ENCODE measurements at places on chromosomes 5 and 9. TPM values are rescaled to one million over a fixed set of nuclear protein-coding genes. Genes with fewer than 3 reads are reported as not detected.

GRCh38 chr5:151315998-151316597, 12.5 kb upstream of the SLC36A3 start:
- peak; percentile 73 for DNase-seq

GRCh38 chr5:113029614-113030013, 53.0 kb downstream of the DCP2 start:
- DNase-seq, result no peak

- peak; percentile 93 for DNase-seq
These were observed at the start of gene PFDN1 for GRCh38 chr5:140302786-140303639. Gene PFDN1, minus strand, starts transcription at chr5:140303101. Its CDS starts 28 bp downstream, at chr5:140303073.

DNA sequence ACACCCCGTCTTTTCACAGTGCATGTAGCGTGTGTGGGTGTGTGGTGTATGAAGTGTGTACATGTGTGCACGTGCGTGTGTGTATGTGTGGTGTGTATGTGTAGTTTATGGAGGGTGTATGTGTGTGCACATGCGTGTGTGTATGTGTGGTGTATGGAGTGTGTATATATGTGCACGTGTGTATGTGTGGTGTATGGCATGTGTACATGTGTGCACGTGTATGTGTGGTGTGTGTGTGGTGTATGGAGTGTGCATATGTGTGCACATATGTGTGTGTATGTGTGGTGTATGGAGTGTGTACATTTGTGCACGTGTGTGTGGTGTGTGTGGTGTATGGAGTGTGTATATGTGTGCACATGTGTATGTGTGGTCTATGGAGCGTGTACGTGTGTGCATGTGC, 13.2 kb downstream of the MYMK start:
- no peak for DNase-seq

GRCh38 chr9:26375448-26375847, 517.2 kb downstream of the CAAP1 start:
- no peak for DNase-seq

Gene TOR4A
- polyA plus RNA-seq, result 3.9 TPM

- no peak for DNase-seq
These were observed 204.8 kb downstream of the SPATA31A6 start for GRCh38 chr9:42388146-42388690.

DNA sequence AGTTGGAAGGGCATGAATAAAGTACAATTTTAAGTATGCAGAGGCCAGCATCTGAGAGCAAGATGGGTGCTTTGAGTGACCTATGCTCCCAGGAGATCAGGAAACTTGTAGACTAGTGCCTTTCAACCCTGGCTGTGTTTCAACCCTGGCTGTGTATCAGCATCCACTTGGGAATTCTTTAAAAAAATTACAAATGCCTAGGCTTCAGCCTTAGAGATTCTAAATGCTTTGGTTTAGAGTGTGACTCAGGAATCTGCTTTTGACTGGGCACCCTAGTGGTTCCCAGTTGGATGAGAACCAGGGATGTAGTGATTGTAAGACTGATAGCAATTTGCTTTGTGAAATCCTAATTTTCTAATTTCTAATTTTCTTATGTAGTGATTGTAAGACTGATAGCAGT, 65.6 kb downstream of the RALGPS1 start:
- no peak for DNase-seq

DNA sequence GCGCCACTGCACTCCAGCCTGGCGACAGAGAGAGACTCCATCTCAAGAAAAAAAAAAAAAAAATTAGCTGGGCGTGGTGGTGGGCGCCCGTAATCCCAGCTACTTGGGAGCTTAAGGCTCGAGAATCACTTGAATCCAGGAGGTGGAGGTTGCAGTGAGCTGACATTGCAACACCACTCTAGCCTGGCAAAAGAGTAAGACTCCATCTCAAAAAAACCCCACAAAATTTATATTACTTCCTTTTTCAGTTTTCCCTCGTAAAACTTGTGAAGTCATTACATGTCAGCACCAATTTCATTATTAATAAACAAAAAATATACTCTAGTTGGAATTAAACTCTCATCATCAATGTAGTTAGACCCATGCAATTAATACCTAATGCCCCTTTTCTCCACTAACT, 43.9 kb downstream of the SHLD3 start:
- DNase-seq, result no peak

DNA sequence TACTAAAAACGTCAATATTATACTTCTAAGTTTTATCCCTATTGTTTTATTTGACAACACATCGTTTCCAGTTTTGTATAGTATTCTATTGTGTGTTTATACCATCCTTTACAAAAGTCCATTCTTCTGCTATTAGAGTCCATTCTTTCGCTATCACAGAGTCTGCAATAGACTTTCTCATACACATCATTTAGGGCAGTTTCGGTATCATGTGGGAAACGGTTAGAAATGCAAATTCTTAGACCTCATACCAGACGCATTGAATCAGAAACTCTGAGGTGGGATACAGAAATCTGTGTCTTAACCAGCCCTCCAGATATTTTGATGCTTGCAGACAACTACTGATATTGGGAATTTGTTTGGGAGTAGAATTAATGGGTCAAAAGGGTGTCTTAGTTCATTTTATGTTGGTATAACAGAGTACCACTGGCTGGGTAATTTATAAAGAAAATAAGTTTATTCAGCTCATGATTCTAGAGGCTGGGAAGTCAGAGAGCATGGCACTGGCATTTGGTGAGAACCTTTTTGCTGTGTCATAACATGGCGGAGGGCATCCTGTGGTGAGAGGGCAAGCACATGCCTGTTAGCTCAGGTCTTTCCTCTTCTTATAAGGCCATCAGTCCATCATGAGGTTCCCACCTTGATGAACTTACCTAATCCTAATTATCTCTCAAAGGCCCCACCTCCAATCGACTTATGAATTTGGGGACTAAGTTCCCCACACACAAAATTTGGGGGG, 21.1 kb downstream of the CARTPT start:
- DNase-seq, result no peak

GRCh38 chr9:119416793-119417192, 47.6 kb upstream of the BRINP1 start:
- DNase-seq, result no peak

- no peak for DNase-seq
These were observed 46.9 kb downstream of the ACTBL2 start for GRCh38 chr5:57435701-57436134.

Gene NOP16
- polyA plus RNA-seq, result 27.2 TPM

- no peak for DNase-seq
These were observed 317.2 kb upstream of the GRAMD2B start for GRCh38 chr5:126106029-126106428.

Gene TMC1
- polyA plus RNA-seq, result not detected

- DNase-seq, result no peak
These were observed 545.0 kb downstream of the MTRR start for GRCh38 chr5:8413975-8414374.

Gene GCNT4
- 0.15 TPM for polyA plus RNA-seq

- no peak for DNase-seq
These were observed 169.0 kb downstream of the SYK start for GRCh38 chr9:90970608-90971007.

DNA sequence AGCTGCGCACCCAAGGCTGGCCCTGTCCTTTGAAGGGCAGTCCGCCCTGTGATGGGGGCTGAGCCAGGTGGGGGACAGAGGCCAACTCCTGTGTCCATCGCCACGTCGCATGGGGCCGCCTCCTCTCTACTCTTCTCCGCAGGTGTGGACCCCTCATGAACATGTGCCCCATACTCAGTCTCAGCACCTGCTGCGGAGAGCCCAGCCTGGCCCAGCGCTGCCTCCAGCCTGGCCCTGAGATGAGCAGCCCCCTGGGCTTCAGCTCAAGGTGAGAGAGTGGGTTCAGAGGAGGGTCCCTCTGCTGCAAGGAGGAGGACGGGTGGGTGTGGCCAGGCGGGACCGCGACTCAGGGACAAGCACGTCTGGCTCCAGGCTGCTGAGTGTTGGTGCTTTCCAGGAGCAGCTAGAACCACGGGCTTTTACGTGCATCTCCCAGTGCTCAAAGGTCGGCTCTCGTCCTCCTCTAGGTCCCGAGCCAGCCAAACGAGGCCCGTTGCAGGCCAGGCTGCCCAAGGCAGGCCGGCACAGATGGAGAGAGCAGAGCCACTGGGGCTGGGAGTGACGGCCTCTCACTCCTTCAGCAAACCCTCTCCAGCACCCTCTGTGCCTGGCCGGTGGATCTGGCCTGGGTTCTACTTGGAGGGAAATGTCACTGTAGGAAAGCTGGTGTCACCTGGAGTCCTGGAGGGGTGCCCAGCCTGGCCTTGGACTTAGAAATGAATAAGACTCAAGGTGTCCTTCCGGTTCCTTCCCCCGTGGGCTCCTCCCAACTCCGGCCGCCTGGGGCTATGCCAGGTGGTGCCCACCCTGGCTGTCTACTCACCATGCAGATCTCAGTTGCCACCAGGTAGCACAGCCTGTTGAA, 48.9 kb upstream of the RNF130 start:
- no peak for DNase-seq

DNA sequence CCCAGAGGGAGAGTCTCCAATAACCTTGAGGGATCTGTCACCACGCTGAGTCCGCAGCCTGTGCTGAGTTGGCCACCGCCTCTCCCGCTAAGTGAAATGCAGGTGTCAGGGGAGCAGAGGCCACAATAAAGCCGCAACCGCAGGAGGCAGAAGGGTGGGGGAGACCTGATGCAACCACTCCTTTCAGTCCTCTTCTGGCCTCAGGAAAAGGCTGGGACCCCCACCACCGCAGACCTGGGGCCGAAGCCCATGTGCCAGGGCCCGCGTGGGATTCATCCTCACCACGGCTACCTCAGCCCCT, 576 bp downstream of the MAP1B start:
- no peak for DNase-seq

Gene CDKN2B-AS1
- polyA plus RNA-seq, result 0.19 TPM

DNA sequence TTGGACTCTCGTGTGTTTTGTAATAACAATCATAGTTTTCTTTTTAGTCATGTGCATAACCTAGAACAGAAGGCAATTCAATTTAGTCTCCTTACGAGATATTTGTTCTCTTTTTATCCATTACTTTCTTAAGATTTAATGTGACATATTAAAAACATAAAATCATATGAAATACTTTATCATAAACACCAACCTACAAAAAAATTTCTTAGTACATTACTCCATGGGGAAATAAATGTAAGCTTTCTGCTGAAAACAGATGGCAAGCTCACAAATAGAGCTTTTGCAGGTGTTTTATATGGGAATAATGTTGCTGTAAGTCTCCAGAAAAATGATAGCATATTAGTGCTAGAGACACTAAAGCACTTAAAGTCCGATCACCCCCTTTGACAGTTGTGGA, 1035.2 kb upstream of the ARRDC3 start:
- no peak for DNase-seq

DNA sequence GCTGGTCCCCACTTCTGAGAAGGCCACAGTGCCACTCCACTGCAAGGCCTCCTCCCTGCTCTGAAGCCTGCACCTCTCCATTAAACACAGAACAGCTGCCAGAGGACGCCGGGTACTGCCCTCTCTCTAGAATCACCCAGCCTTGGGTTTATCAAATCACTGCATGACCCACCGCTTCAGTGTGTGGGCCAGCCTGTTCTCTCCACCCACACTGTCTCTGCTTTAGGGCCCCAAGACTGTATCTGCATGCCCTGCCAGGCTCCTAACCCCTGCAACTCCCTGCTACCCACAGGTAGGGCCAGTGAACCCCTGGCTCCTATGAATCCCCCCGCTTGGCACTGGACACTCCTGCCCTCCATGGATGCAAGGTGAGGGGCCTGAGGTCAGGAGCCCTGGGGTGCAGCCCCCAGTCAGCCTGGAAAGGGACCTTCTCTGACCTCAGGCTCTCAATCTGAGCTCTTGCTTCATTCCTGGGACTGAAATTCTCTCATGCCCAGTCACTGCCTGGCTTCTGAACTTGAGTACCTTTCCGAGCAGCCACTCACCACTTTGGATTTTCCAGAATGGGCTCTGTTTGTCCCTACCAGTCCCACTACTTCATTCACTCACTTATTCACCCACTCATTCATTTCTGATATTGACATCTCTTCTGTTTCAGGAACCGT, 206.3 kb downstream of the GABBR2 start:
- no peak for DNase-seq

Gene GDF9
- 0.59 TPM for polyA plus RNA-seq

Gene TMOD1
- polyA plus RNA-seq, result 115 TPM
